ENCODE measurements at places on chromosomes 12 and 14.

DNA sequence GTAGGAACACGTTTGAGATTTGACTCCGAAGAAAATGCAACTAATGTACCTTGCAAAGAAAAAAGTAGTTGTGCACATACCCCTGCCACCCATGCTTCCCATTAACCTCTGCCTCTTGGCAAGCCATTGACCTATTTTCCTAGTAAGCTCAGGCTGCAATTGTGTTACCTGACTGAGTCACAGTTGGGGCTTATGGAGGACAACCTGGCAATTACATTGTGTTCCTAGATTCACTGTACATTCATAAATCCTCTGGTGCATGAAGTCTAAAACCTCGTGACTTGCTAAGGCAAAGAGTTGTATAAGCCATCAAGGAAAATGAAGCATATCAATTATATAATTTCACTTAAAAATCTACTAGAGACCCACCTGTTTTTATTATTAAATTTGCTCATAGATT lies 62.0 kb upstream of the DUSP6 start:
- DNase-seq: no peak

GRCh38 chr12:42933461-42934081 lies 344.0 kb upstream of the PRICKLE1 start:
- no peak for DNase-seq

DNA sequence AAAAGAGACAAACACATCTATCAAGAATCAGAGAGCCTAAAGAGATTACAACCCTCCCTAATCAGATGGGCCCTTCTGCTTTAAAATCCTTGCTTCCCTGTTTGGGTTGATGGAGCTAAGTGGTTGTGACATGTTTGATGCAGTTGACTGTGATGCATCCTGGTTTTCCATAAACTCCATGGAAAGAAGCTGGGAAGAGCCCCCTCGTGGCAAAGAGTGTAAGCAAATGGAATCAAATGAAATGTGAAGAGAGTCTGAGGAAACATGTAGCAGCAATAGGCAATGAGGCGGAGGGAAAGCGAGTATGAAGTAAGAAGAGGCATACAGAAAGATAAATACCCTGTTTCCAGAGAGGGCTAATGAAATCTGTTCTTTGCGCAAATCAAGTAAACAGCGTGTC lies 70.4 kb upstream of the SLCO1C1 start:
- peak; percentile 22 for DNase-seq

- no peak for DNase-seq
These were observed 45.3 kb downstream of the IQSEC3 start for GRCh38 chr12:111699-112493.

DNA sequence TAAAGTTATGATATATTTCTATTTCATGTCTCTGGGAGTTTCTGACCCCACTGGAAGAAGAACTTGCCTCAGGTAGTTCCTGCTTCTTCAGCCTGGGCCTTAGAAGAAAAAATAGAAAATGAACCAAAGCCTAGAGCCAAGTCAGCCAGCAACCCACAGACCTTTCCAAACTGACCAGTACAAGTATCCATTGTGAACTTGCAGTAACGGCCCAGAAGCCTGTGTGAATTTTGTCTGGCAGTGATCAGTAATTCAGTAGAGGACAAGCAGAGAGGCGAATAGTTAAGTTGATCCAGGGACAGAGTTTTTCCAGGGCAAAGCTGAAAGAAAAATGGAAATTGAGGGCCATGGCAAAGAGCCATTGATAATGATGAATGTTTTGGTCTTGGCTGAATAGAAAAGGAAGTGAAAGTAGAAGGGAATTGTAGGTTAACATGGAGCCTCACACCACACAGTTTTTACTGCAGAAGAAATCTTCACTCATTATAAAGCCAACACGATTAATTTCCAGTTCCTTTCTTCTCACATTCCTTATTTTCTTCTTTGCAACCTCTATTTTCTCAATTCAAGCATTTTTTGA lies 311.8 kb downstream of the BTG1 start:
- DNase-seq: no peak

DNA sequence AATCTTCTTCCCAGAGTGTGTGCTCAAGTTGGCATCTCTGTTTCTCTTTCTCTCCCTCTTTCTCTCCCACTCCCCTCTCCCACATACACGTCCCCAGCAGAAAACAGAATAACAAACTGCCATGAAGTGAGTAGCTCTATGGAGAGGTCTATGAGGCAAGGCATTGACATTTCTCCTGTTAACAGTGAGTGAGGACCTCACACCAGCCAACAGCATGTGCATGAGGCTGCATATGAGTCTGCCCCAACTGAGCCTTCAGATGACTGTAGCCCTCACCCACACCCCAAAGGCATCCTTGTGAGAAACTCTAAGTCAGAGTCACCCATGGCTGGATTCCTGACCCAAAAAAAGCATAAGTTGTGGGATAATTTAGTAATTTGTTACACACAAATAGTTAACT lies 50.4 kb downstream of the MAGOHB start:
- no peak for DNase-seq

DNA sequence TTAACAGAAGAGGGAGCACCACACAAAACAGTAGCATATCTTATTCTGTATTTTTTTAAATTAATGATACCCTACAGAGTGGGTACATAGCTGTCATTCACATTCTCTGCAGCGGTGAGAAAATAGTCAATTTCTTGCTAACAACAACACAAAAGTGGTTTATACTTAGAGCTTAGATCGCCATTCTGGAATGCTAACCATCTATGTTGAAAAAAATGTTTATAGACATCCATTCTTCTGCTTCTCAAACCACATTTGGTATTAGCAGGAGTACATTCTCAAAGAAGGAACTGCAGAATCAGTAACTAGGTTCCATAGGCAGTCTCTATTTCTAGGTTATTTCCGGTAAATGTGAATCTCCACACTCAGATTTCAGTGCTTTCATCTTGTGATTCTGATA lies 185.9 kb downstream of the PPFIA2 start:
- DNase-seq: peak; percentile 17

DNA sequence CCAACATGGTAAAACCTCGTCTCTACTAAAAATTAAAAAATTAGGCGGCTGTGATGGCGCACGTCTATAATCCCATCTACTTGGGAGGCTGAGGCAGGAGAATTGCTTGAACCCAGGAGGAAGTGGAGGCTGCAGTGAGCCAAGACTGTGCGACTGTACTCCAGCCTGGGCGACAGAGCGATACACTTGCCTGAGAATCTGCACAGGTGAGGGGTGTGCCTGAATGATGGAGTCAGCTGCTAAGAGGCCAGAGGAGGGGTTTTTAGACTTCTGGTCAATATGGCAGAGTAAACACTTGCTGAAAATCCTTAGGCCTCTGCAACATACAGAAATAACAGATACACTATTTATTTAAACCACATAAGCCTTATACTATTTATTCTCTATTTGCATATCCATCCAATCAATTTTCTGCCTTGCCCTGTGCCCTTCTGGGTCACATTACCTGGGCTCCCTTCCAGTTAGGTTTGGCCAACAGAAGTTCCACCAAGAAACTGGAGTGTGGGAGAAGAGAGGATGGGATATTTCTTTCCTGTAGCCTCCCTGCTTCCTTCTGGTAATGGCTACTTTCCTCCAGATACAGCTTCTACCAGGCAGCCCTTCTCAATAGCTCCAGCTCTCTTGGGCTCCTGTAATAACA lies 117.6 kb downstream of the EFCAB11 start:
- no peak for DNase-seq

DNA sequence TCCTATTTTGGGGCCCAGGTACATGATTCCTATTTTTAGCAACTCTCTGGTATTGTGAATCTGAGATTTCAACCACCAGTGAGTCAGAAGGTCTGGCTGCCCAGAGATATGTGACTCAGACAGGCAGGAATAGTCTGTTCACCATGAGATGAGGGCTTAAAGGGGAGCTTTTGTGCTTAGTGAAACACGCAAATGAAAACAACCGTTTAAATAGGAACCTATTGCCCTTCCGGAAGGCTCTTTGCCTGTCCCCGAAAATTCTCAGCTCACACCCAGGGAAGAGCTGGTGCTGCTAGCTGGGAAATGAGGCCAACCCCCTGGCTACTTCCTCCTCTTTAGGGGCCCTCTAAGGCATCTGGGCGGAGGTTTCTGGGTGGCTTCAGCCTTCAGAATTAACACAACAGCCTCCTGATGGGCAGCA lies 283.6 kb downstream of the CACNA1C start:
- peak; percentile 93 for DNase-seq

DNA sequence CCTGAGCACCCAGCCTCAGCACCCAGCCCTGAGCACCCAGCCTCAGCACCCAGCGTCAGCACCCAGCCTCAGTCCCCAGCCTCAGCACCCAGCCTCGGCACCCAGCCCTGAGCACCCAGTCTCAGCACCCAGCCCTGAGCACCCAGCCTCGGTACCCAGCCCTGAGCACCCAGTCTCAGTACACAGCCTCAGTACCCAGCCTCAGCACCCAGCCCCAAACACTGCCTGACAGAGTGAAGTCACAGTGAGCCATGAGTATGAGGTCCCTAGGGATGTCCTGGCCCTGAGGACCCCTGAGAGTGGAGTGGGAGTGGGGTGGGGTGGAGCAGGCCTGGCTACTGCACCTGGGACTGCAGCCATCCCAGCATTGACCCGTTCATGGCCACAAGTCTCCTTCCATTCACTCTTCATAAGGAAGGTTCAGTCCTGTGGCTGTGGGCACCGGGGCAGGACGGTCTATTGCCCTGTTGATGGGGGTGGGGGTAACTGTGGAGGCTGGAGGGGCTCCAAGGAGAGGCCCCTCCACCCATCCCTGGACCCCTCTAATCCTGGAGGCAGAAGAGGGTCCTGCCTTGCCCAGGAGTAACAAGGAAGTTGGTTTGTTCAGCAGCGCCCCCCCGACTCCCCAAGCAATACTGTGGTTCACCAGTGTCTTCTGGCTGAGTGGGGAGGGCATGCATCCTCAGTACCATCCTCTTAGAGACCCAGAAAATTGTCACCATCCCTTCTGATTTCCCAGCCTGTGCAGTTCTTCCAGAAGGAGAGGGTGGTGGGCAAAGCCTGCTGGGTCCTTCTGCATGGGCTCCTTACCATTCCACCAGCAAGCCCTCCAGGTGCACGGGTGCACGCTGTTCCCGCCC lies 140.5 kb downstream of the ADGRD1 start:
- DNase-seq: no peak

- DNase-seq: no peak
These were observed 30.0 kb downstream of the SCARB1 start for GRCh38 chr12:124833693-124834122.

- DNase-seq: no peak
These were observed 519.1 kb upstream of the SEL1L start for GRCh38 chr14:82052778-82053177.

- peak; percentile 77 for DNase-seq
These were observed 14.5 kb upstream of the SLC38A2 start for GRCh38 chr12:46386877-46387629.

- no peak for DNase-seq
These were observed 13.2 kb downstream of the PLD4 start for GRCh38 chr14:104937694-104938365.

DNA sequence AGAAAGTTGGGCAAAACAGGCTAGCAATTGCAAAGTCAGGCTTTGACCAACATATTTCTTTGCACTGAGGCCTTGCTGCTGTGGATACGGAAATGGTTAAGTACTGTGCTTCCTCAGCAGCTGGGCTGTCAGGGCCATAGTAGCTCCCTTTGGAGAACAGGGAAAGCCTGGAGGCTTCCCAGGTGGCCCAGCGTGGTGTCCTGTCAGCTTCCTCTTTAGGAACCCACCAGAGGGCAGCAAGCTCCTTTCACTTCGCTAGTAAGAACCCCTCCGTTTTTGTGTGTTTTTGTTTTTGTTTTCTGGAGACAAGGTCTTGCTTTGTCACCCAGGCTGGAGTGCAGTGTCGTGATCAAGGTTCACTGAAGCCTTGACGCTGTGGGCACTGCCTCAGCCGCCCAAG lies 1.7 kb upstream of the CFAP251 start:
- DNase-seq: peak; percentile 48

GRCh38 chr14:37585971-37586796 lies 8.9 kb downstream of the FOXA1 start:
- DNase-seq: no peak

DNA sequence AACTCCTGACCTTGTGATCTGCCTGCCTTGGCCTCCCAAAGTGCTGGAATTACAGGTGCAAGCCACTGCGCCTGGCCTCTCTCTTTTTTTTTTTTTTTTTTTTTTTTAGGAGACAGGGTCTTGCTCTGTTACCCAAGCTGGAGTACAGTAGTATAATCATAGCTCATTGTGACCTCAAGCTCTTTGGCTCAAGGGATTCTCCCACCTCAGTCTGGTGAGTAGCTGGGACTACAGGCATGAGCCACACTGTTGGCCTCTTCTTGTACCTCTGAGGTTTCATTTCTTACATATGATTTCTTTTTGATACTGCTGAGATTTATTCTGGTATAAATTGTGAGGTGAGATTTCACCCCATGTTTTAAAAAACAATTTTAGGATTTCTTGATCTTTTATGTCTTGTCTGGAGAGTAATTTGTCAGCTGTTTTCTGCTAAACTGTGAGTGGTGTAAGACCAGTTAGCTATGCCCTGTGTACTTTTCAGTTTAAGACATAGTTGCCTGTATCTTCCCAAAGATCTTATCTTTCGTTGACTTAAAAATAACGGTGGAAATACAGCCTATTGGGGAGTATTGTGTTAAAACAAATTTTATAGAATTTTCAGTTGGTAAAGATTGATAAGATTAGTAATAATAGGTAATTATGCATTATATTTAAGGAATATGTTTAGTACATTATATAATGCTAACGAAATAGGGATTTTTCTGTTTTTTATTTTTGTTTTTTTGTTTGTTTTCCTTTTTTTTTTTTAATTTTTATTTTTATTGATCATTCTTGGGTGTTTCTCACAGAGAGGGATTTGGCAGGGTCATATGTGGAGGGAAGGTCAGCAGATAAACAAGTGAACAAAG lies 31.7 kb downstream of the WDR20 start:
- DNase-seq: no peak

DNA sequence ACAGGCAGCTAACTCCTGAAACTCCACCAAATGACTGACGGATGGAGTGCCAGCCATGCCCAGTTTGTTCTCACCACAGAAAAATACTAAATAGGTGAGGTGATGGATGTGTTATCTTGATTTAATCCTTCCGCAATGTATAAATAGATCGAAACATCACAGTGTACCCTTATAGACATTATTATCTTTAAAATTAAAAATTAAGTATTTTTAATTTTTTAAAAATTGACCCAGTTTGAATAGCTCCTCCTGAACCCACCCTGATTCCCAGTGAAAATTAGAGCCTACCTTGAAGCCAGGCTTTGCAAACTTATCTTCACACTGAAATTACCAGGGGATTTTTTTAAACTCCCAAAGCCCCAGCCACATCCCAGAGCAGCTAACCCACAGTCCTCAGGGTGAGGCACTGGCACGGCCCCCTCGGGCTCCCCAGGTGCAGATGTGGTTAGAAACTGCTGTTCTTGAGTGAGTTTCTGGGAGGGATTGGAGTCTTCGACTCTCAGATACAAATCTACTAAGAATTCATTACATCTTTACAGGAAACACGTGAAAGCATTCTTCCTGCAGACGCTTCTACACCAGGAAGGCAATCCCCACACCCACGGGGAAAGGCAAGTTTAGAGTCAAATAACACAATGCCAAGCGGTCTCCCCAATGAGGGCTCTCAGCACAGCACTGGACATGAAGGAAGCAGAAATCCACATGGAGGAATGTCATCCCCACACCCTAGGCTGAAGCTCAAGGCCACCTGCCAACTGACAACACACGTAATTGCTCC lies 126.4 kb downstream of the RIMBP2 start:
- no peak for DNase-seq

- DNase-seq: no peak
These were observed 68.2 kb upstream of the OVCH1 start for GRCh38 chr12:29565727-29566126.
